CD8-positive, alpha-beta memory T cell (primary cell): ENCODE measurements at places on chromosomes 4 and X. TPM values are rescaled to one million over a fixed set of nuclear protein-coding genes. Genes with fewer than 3 reads are reported as not detected.
A peak's percentile ranks its signal among the peaks of the same experiment; 100 is the strongest.

GRCh38 chrX:119753639-119754257 is 4.6 kb upstream of the SOWAHD start:
- DNase-seq, result peak; percentile 8

Gene GLOD5
- total RNA-seq, result not detected

DNA sequence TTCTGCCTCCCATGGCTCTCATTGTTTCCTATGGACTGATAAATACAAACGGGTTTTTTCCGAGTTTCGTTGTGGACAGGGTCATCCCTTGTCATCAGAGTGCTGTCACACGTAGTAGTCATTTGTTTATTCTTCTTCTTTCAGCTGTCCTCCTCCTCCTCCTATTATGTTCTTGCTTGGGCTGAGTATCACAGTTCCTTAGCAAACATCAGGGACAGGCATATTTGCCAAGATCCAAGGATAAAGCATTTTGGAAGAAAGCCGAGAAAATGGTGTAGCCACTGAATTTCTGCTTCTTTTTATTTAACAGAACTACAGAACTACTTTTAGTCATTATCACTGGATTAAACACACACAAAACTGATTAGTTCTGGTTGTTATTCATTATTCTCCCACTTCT is 167.9 kb downstream of the MAML3 start:
- no peak for DNase-seq

DNA sequence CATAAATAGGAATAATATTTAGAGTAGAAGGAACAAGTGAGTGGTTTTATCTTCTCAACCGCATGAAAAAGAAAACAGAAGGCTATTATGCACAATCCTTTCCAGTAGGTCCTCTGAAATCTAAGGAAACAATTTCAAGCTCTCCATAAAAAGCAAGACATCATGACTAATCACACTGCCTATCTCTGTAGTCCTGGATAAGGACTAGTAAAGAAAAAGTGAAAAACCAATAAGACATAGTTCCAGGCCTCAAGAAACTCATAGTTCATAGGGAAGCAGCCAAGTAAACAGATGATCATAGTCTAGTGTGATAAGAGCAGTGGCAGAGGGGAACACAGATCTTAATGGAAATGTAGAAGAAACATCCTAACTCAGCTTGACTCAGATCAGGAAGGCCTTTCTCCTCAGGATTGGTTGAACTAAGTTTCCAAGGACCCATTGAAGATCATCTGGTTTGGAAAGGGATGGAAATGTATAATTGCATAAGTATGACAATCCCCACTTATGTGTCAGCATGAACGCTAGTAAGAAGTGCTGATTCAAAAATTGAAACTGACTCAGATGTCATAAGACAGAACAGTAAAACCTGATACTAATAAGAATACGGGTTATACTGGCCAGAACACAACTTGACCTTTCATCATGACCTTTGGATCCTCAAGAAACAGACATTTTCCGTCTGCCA is 155.3 kb downstream of the GRIA3 start:
- no peak for DNase-seq

GRCh38 chr4:166335256-166335938 is 462.4 kb downstream of the TLL1 start:
- DNase-seq, result no peak

DNA sequence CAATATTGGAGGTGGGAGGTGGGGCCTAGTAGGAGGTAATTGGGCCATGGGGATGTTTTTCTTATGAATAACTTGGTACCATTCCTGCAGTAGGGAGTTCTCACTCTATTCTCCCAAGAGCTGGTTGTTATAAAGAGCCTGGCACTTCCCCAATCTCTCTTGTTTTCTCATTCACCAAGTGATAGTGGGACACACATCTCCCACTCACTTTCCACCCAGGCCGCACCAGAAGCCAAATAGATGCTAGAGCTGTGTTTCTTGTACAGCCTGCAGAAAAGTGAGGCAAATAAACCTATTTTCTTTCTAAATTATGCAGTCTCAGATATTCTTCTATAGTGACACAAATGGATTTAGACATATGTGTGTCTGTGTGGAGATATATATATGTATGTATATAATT is 117.6 kb downstream of the ANKRD50 start:
- no peak for DNase-seq

GRCh38 chr4:20194123-20195013 is 57.3 kb upstream of the SLIT2 start:
- DNase-seq, result no peak

- DNase-seq, result no peak
These were observed 93.6 kb upstream of the NPY2R start for GRCh38 chr4:155114790-155115189.

GRCh38 chr4:180900781-180901180 is 1342.4 kb upstream of the TENM3 start:
- DNase-seq, result no peak

- DNase-seq, result no peak
These were observed 51.7 kb upstream of the AFF2 start for GRCh38 chrX:148448686-148449085.

GRCh38 chr4:185534511-185534865 is 819 bp downstream of the PDLIM3 start:
- DNase-seq, result no peak

- no peak for DNase-seq
These were observed 74.7 kb downstream of the PAQR3 start for GRCh38 chr4:78864405-78865024.

GRCh38 chr4:25861280-25861950 is 1.4 kb downstream of the SEL1L3 start:
- no peak for DNase-seq

DNA sequence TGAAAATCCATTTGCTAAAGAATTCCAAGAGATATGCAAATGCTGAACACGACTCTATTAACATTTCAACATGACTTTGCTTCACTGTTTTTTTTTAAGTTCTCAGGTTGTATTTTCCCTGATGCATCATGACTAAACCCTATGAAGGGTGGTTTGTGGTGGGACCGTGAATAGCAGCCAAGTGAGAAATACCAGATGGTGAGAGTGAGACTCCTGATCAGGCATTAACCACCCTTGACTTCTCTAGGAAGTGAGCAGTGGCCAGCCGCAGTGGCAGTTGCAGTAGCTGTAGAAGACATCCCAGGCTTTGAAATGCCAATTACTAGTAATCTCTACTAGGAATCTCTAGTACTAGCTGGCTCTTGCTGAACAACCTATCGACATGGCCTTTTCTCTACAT is 383.4 kb downstream of the FAM133A start:
- no peak for DNase-seq
